ENCODE measurements at places on chromosomes 2 and 18.
A peak's percentile ranks its signal among the peaks of the same experiment; 100 is the strongest.

GRCh38 chr2:170404846-170405245, 226.9 kb downstream of the MYO3B start:
- no peak for DNase-seq

DNA sequence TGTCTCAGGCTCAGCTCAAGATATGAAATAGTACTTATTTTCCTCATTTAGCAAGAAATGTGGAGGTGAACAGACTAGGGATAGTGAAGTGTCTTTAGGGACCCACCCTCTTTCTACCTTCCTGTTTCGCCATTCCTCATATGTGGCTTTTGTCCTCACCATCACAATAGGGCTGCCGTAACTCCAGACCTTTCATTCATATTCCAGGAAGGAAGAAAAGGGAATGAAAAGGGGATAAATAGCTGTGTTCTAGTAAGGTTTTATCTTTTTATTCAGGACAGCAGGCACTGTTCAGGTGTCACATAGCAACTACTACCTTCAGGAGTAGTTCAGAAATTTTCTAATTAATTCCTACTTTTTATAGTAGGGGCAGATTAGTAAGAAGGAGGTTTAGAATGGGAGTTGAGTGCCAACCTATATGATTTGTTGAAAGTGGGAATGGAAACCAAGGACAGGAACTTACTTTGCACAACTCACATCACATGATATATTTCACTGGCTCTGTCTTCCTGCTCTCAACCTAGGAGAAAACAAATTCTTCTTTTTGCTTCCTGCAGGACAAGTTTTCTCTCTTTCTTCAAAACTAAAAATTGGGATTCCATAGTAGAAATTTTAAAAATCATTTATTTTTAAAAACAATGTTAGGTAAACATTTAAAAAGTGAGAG, 36.0 kb upstream of the HDAC4 start:
- DNase-seq: no peak

DNA sequence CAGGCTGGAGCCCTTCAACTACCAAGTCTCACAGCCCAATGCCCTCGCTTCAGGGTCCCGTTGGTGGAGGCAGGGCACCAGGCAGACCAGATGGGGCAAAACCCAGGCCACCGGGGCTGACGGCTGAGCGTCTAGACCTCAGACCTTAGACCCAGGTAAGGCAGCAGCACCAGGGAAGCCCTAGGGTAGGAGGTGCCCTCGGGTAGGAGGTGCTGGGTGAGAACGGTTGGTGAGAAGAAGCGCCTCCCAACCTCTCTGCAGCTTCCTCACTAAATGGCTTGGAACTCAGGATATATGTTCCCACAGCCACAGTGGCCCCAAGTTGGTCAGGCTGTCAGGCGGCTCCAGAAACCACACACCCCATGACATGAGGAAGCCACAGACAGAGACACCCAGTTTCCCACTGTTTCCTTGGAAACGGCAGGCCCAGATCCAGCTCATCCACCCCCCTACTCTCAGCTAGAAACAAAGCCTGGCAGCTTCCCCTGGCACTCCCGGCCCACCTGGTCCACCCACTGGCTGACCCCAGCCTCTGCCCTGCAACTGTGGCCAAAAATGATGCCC, 13.1 kb upstream of the MLPH start:
- DNase-seq: peak; percentile 78

DNA sequence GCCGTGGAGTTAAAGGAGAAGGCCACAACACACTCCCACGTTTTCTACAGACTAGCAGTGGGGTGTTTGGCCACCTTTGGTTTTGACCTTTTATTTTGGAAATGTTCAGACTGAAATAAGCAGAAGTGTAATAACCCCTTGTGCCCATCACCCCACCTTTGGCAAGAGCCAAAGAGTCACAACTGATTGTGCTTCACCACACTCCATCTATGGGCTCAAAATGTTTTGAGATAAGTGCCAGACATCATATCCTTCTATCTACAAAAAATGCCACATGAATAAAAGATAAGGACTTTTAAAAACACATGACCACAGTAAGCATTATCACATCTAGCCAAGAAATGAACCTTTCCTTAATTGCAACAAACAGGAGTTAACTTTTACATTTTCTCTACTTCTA, 9.9 kb upstream of the GPR35 start:
- no peak for DNase-seq

- no peak for DNase-seq
These were observed 26.4 kb upstream of the GPR55 start for GRCh38 chr2:230951396-230951795.

- no peak for DNase-seq
These were observed 107.7 kb downstream of the LBH start for GRCh38 chr2:30339071-30339470.

GRCh38 chr2:103959174-103960128, 894.5 kb upstream of the POU3F3 start:
- no peak for DNase-seq

DNA sequence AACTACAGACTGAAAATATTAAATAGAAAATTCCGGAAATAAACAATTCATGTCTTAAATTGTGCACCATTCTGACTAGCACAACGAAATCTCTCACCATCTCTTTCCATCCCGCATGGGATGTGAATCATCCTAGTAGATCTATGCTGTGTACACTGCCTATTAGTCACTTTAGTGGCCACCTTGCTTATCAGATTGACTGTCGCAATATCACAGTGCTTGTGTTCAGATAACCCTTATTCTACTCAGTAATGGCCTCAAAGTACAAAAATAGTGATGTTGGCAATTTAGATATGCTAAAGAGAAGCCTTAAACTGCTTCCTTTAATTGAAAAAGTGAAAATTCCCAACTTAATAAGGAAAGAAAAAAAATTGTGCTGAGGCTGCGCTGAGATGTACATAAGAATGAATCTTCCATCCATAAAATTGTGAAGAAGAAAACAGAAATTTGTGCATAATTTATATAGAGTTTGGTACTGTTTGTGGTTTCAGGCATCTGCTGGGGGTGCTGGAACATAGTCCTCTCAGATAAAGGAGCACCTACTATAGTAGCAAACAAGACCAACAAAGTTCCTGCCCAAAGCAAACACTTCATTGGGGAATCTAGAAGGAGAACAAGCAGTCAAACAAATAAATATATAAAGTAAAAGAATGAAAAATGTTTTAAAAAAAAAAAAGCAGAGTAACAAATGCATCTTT, 12.0 kb downstream of the PSMD1 start:
- DNase-seq: no peak
